ENCODE measurements at places on chromosomes 6 and 20.

GRCh38 chr20:8296536-8296935, 164.5 kb downstream of the PLCB1 start:
- no peak for DNase-seq

- peak; percentile 35 for DNase-seq
Observed at GRCh38 chr6:44527583-44528369, 140.3 kb downstream of the CDC5L start.

GRCh38 chr6:4180652-4181255, 45.4 kb upstream of the ECI2 start:
- no peak for DNase-seq

DNA sequence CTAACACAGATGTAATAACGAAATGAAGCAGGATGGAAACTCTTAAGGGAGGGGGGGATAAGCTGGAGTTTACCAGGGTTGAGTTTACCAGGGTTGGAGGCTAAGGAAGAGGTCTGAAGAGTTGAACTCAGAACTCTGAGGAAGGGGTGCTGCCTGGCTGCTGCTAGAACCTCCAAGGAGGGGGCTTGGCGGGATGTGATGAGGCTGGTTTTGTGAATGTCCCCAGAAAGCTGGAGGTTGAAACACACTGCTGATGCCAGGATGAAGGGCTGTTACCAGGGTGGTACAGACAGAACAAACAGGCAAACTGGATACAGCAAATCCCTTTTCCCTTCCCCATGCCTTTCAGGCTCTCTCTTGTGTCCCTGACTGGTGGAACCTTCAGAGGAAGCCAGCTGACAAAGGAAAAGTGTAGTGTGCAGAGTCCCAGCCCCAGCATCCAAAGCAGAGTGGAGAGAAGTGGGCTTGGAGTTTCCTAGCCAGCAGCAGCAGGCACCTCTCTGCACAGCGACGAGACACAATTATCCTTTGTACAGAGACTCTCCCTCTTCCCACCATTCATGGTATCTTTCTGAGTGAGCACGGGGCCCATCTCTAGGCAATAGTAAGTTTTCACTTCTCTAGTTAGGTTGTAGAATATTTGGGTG, 23.7 kb downstream of the UBE2V1 start:
- no peak for DNase-seq

- no peak for DNase-seq
Observed at GRCh38 chr6:135226537-135226936, 45.4 kb downstream of the MYB start.

DNA sequence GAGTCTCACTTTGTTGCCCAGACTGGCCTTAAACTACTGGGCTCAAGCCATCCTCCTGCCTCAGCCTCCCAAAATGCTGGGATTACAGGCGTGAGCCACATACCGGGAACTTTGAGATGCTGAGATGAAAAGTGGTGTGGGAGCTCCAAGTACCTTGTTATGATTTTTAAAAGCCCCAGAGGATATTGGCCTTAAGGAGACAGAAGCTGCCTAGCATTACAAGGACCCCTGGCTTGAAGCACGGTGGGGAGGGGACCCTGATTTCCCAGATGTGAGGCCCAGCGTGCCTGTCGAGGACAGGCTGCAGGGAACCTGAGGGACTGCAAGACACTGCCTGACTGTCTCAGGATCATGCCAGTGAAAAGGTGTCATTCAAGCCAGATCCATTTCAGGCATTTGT, 75.3 kb upstream of the TIAM2 start:
- no peak for DNase-seq

GRCh38 chr6:163352011-163352685, 62.4 kb upstream of the QKI start:
- no peak for DNase-seq

- no peak for DNase-seq
Observed at GRCh38 chr6:11542863-11543262, 5.3 kb downstream of the TMEM170B start.

GRCh38 chr6:6436946-6437345, 116.5 kb upstream of the F13A1 start:
- no peak for DNase-seq

GRCh38 chr6:1930356-1930755, 315.0 kb downstream of the GMDS start:
- DNase-seq = no peak

DNA sequence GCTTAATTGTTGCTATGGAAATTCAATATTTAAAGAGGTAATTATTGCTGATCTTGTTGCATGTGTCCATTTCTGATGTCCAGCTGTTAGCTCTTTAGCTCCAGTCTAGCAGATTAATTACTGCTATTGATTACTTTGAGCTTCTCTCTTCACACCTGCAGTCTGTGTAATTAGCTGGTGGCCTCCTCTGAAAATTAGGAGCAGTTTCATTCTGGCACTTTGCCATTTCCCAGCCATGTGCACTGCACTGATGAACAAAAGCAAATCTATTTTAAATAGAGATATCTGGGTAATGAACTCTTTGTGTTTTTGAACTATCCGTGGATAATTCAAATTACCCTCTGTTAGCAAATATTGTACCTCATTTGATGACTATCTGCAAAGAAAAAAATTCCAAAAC, 275.9 kb downstream of the RNF144B start:
- no peak for DNase-seq

DNA sequence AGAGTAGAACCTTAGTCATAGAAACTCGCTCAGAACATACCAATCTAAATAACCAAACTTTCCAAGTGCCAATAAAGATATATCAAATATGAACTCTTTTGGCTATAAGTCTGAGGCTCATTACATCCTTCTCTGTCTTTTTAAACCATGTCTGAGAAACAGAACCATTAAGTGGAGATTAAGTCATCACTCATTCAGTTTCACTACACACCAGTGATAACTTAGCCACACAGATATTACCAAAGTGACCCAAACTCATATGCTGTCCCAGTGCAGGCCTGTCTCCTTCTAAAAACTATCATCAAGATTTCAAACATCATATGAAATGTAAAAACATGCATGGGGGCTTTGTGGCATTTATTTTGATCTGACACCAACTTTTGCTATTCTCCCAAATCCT, 12.0 kb downstream of the GCLC start:
- no peak for DNase-seq

DNA sequence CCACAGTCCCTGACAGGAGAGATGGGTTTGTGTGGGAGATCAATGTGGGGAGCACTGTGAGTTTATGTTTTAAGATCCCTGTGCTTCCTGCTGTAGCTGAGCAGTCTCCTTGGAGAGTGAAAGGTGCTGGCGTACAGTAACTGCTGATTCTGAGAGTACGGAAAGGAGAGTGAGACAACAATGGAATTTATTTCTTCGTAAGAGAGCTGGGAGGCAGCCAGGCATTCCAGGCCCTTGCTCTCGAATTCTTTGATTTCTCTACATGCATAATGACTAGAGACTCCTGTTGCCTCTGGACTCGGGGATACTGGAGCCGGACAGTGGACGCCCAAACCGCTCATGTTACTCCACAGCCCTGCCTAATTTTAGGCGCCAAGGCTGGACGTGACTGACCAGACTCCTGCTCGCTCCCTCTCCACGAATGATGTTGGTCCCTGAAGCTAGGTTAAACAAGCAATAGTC, 131.0 kb upstream of the PHACTR1 start:
- no peak for DNase-seq

DNA sequence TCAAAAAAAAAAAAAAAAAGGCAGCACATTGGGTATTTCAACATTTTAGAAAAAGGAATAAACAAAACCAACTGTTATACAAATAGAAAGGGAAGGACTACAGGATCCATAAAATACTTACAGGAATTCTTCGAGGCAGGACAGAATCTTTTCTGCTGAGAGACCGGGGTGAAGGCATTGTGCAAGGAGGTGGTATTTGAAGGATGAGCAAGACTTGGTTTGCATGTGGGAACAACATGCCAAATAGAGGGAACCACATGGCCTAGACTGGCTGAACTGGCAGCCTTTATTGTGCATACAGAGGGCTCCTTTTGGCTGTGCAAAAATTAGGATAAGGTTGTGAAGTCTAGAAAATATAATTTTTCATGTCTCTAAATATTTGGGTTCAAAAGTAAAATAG, 62.9 kb downstream of the SCAND1 start:
- no peak for DNase-seq

GRCh38 chr6:21333715-21334114, 259.8 kb upstream of the SOX4 start:
- DNase-seq = no peak
